ENCODE measurements at places on chromosomes 12 and 14.
A peak's percentile ranks its signal among the peaks of the same experiment; 100 is the strongest.

DNA sequence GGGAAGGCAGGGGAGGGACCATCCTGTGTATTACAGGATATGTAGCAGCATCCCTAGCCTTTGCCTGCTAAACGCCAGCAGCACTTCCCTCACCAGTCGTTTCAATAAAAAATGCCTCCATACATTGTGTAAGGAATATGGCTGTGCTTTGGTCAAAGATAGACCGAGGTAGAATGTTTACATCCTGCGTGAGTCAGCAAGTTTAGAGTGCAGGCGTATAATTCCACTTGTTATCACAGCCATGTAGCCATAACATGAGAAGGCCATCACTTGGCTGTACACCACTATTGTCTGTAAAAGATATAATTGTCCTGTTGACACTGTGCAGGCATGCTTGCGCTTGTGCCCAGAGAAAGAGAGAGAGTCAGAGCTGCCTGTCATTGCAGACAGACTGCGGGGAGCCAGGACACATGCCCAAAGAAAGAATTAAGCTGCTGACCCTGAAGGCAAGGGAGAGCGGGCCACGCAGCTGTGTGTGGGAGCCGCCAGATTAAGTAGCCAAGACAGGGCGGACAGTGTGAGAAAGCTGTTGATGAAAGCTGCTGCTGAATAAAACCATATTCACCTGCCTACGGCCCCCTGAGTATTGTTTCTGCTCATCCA, 68.4 kb downstream of the CRACR2A start:
- peaks cover 14% of the 10 kb centered on the region for H3K27me3 ChIP-seq
- no peak for DNase-seq
- H3K4me3 ChIP-seq: no peak overlapping the region
- H3K27ac ChIP-seq: no peak overlapping the region
- H3K36me3 ChIP-seq: no peaks in the 10 kb centered on the region

DNA sequence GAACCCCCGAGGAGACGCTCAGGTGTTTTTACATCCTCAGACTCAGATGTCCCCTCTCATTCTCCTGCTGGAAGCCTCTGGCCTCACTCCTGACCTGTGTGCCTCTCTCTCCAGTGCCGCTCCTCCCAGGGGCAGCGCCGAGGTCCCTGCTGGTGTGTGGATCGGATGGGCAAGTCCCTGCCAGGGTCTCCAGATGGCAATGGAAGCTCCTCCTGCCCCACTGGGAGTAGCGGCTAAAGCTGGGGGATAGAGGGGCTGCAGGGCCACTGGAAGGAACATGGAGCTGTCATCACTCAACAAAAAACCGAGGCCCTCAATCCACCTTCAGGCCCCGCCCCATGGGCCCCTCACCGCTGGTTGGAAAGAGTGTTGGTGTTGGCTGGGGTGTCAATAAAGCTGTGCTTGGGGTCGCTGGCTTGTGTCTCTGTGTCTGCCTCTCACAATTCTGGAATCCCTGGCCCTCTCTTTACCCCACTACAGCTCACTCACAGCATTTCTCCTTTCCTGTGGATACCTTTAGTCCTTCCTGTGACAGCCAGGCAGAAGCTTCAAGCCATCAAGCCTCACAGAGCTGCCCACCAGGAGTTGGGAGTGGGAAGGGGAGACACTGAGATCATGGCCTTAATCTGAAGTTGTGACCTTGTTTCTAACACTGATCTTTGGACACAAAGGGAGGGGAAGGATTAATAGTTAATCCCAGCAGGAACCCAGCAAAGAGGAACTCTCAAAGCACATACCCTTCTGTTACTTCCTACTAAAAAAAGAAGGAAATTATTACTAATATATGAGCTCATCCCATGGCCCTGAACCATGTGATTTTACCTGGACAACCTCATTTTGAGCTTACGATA, 1.1 kb upstream of the SOAT2 start:
- H3K4me3 ChIP-seq: no peak overlapping the region
- no peaks in the 10 kb centered on the region for H3K36me3 ChIP-seq
- peaks cover 23% of the 10 kb centered on the region for H3K4me1 ChIP-seq
- peak overlapping the region; percentile 10 for H3K27ac ChIP-seq
- H3K27me3 ChIP-seq: peaks cover 2% of the 10 kb centered on the region

DNA sequence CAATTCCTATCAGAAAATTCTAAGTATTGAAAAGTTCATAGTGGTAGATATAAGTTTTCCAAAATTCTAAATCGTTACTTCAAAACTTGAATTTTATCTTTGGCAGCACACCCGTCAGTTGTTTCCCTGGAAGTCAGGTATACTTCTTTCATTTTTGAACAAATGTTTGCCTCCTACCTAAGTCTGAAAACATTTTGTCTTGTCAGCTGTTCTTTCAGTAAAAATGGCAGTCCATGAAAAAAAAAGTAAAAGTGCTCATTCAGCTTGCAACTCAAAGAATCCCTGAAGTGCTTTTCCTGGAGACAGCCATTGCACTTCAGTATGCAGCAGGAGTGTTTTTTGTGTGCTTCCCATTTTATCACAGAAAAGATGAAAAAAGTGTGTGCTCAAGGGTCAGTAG, 130.1 kb upstream of the NEDD1 start:
- H3K4me1 ChIP-seq: peaks cover 49% of the 10 kb centered on the region
- no peak overlapping the region for H3K27ac ChIP-seq
- H3K36me3 ChIP-seq: peaks cover 10% of the 10 kb centered on the region
- DNase-seq: no peak
- no peaks in the 10 kb centered on the region for H3K27me3 ChIP-seq

DNA sequence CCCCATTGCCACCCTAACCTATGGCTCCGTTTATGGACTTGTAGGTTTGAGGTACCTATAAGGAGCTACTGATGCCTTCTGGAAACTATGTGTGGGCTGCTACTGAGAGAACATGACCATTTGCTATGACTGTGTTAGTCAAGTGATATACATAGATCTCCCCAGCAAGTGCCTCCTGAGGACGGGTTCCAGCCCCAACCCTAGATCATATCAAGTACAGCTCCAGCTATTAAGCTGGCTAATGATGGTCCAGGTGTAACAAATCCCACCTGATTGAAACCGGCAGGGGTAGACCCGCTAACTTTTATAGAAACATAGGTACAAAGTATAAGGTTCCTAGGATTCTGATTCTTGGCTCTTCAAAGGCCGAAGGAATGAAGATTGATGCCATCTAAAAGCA, 23.7 kb downstream of the NINJ2 start:
- peaks cover 15% of the 10 kb centered on the region for H3K4me1 ChIP-seq
- no peak overlapping the region for H3K4me3 ChIP-seq
- H3K36me3 ChIP-seq: no peaks in the 10 kb centered on the region
- no peaks in the 10 kb centered on the region for H3K27me3 ChIP-seq
- no peak overlapping the region for H3K27ac ChIP-seq
